ENCODE measurements at places on chromosomes 5 and 9.

DNA sequence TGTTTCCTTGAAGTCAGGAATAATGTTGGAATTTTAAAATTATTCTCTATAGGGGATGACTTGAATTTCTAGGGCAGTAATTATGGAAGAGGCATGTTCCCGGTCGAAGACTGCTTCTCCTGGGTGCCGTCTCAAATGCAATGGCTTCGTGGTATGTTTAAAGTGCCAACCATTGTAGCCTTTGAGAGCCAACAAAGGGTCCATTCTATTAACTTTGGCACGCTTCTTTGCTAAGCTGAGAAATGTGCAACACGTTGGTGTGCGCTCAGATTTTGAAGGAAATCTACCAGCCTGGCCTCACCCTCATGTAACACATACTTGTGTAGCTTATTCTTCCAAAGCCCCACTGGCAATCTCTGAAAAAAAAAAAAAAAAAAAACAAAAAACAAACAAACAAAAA lies 221.2 kb upstream of the ANKH start:
- no peak for DNase-seq

- peak; percentile 53 for DNase-seq
These were observed 87.6 kb upstream of the RPS23 start for GRCh38 chr5:82365744-82366228.

GRCh38 chr5:154403776-154404387 lies 41.9 kb upstream of the SAP30L start:
- DNase-seq = no peak

DNA sequence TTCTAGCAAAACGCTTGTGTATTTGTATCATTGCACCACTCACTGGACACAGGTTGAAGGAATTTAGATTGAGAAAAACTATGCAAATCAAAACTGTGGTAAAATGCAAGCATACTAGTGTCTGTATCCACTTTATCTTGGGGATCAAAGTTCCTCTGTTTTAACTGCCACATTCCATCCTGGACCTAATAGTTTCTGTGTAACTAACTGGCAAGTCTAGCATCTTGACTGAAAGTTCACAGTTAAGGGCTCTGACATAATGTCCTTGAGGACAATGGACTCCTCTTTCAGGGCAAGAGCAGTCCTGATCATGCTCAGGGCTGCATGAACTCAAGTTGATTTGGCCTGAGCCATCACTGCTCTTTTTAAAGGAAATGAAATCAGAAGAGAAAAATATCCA lies 30.7 kb downstream of the NFIB start:
- no peak for DNase-seq

DNA sequence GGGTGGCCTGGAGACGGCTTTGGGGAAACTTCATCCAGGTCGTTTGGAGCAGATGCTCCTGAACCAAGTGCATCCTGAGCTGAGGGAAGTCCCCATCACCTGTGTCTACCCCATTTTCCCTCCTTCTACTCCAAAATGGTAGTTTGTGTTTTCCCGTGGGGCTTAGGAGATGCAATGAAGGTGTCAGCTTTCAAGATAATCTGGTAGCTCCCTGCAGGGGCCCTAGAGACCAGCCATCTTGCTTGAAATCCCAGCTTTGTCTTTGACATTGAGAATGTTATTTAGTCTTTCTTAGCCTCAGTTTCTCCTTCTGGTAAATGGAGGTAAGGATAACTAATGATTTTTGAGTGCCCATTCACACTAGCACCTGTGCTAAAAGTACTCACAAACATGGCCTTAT lies 77.4 kb downstream of the WWC1 start:
- DNase-seq = no peak

- DNase-seq = no peak
These were observed 2.0 kb upstream of the RXFP3 start for GRCh38 chr5:33934176-33934575.

DNA sequence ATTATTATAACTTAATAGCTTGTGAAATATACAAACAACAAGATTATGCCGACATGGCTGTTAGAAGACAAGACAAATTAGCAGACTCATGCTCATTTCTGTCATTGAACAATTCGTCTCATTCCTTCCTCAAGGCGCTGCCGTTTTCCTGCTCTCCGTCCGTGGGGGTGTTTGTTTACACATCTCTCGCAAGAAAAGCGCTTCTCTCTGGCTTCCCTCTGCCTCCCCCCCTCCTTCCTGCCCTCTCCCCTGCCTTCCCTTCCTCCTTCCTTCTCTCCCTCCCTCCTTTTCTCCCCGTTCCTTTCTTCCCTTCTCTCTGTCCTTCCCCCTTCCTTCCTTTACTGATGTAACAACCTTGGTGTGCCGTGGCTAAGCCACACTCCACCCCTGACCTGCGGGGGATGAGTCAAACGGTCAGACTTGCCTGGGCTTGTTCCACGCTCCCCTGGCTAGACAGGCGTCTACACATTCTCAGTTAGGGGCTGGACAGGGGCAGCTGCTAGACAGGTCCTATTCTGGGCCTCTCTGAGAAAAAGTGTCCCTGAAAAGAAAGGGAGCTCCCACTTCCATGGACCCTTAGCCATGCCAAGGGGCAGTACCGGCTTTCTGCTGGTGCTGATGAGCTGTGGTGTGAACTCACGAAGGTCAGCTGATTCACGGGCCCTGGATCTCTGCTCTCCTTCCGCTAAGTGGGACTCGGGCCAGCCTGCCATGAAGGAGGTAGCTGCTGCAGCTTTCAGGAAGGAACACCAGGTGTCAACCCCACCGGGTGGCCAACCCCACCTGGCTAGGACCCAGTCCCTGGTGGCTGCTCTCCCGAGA lies 32.0 kb upstream of the SPTLC1 start:
- peak; percentile 47 for DNase-seq

DNA sequence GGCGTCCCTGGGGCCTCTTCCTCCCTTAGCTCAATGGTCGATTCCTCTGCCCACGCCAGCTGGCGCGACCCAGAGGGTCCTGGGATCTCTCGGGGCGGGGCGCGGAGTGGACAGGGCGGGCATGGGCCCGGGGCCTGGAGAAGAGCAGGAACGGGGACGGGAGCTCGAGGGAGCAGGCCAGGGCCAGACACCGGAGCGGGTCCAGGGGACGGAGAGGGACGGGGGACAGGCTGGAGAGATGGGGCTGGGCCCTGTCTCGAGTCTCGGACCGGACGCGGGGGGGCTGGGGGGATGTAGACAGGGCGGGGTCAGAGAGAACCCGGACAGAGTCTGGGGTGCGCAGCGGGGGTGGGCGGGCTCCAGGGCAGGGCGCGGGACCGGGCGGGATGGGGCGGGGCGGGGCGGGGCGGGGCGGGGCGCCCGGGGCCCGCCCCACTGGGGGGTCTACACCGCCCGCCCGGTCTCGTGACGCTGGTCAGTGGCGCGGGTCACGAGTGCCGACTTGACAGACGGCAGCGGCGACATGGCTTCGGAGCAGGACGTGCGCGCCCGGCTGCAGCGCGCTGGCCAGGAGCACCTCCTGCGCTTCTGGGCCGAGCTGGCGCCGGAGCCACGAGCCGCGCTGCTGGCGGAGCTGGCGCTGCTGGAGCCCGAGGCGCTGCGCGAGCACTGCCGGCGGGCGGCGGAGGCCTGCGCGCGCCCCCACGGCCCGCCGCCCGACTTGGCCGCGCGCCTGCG lies at the start of gene UAP1L1:
Gene UAP1L1 (plus strand): TSS at position 508 of the 738 bp plus-strand sequence. CDS start 16 bp downstream, at position 524.
- DNase-seq = peak; percentile 68

DNA sequence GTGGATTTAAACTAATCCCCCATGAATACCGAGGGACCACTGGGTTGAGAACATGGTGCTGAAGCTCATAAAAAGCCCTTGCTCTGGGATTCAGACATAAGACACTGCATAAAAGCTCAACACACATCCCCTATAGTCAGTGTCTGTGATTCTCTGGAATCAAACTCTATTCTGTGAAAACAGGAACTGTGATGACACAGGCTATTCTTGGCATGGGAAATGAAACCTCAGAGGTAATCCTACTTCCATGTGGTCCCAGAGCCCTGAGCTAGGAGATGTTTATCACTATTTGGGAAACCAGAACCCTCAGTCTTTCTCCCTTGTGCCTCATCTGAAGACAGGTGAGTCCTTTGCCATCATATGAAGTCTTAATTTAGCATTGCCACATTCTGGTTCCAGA lies 135.4 kb upstream of the PRSS3 start:
- no peak for DNase-seq

DNA sequence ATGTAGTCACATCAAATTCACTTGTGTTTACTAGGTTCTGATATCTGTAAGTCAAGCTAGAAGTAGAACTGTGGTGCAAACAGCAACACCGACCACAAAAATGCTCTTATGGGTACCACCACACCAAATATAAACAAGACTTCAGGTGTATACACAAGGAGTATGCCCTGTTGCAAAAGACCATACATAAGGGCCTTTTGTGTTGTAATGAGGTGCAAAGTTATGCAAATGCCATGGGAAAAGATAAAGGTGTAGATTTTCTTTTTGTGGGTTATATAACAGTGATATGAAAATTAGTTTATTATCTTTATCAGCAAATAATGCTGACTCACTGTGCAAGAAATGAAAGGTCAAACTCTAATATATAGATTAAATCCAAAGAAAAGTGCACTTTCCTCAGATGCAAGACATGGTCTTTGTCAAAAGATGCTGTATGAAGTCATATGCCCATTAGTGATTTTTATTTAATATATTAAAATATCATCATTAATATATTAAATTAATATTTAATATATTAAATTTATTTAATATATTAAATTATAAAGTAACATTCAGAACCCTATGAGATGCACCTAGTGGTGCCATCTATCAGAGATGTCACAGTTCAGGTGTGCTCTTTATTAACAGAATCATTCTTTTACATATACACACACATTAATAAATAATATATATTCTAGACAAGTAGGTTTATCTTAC lies 26.7 kb upstream of the ALDH1A1 start:
- DNase-seq = no peak

DNA sequence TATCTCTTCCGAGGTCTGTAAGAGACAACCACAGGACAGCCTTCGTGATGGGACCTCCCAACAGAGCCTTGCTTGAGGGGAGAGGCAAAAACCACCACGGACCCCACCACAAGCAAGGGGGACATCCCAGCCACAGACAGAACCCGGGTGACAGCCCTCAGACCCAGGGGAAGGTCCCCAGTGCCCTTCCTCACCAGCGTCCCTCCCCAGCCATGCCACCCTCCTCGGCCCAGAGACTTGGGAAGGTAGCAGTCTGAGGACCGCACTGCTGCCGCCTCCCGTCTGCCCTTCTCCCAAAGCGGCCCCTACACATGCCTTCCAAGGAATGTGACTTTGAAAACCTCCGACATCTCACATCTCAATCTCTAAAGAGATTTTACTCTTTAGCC lies 13.4 kb downstream of the IPPK start:
- no peak for DNase-seq

DNA sequence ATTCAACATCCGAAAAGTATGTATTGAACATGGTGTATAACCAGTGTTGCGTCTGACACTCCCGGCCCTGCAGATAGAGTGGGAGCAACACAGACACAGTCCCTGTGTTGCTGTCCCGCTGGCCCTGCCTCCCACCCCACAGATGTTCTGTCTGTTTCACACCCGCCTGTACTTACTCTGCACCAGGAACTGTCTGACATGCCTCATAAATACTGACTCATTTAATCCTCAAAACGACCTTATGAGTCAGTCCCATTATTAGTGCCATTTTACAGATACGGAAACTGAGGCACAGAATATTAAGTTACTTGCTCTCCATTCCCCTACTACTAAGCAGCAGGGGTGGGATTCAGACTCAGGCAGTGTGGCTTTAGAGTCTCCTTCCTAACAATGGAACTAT lies 109.8 kb upstream of the NFIL3 start:
- DNase-seq = no peak

- DNase-seq = no peak
These were observed 557.4 kb downstream of the BNC2 start for GRCh38 chr9:16312962-16313546.

DNA sequence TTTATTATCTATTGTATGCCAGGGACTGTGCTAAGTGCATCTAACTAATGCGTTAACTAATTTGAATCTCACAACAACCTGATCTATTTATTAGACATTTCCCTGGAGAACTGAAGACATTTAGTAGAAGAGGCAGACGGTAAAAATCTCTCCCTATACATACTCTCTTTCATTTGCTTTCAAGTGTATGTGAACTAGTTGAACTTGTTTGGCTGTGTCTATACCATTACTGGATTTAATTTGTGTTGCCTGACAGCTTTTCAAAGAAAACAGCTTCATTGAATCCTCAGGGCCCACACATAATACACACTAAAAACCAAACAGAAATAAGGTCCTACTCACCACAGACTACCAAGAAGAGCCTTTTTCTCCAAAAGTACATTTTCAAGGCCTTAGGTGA lies 133.6 kb upstream of the NR3C1 start:
- DNase-seq = no peak

GRCh38 chr9:656926-657568 lies 184.4 kb upstream of the DMRT1 start:
- DNase-seq = no peak

DNA sequence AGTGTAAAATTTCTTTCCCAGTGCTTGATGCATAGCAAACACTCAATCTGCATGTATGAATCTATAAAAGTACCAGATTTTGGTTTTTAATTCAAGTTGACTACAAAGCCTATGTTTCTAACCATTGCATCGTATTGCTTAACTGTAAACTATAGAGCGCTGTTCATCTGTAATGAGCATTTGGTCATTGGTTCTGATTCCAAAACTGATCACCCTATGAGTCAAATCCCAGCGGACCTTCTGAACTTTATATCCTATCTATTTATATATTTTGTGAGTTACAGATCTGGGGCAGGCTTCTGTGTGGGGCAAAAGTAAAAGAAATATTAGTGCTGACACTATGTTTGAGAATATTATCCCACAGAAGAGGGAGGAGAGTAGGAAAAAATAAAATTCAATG lies 305.7 kb upstream of the TNC start:
- DNase-seq = no peak

DNA sequence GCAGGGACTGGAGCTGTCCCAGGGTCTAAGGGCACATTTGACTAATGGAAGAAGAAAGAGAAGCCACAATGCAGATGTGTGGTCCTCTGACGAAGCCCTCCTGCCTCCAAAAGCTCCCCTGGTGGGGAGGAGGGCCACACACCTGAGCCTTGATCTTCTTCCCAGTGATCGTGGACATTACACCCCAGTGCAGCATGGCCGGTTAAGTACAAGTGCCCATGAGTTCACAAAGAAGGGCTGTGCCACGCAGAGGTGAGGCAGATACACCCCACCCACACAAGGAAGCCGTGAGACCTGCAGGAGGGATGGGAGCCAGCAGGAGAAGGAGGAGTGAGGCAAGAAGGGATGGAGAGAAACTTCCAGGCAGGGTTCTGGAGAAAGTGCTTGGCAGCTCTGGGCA lies 199.0 kb upstream of the MVB12B start:
- no peak for DNase-seq

DNA sequence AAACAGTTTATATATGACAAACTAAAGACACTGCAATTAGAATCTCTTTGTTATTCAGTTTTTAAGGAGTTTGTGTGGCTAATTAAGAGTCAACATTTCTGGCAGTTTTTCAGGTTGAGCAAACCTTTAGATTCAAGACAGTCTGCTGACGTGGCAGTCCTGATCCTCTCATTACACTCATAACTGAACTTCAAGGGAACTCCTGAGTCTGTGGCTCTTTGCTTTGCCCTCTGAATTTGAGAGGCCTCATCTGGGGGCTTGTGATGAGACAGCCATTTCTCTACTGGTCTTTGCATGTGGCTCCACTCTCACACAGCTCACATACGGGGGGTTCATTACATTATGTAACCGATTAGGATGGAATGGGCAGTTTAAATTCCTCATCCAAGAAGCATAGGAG lies 182.9 kb upstream of the MEF2C start:
- peak; percentile 86 for DNase-seq
